ENCODE measurements at places on chromosomes 3 and 15.

GRCh38 chr15:41561777-41562145 is 2.7 kb downstream of the TYRO3 start:
- peak; percentile 50 for DNase-seq

DNA sequence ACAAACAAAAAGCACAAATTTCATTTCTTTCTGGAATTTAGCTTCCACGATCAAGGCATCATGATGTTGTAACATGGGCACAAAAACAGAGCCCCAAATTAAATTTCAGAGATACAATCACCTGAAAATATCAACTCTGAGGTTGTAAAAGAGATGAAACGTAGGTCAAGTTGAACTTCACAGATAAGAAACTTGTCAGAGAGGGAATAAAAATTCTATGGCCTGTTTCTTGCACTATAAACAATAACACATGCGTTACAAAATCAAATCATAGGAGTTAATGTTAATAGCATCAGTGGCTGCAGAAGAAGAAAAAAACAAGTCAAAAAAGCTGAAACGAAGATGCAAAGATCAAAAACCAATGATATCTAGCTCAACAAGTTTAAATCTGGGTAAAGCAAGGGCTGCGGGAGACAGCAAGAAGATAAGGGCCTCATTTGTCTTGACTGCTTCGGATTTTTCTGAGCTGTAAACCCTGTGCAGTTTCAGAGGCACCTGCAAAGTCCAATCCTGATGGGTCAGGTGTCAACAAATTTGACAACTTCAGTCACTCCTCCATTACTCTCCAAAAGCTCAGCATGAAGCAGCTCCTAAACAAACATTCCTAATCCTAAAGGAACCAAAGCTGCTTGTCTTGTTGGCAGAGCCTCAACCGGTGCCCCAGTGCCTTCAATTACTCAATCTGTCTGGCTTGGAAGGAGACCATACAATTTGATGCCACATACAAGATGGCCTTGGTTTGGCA is 219.8 kb downstream of the STT3B start:
- no peak for DNase-seq

GRCh38 chr3:181727341-181728032 is 15.8 kb downstream of the SOX2 start:
- no peak for DNase-seq

DNA sequence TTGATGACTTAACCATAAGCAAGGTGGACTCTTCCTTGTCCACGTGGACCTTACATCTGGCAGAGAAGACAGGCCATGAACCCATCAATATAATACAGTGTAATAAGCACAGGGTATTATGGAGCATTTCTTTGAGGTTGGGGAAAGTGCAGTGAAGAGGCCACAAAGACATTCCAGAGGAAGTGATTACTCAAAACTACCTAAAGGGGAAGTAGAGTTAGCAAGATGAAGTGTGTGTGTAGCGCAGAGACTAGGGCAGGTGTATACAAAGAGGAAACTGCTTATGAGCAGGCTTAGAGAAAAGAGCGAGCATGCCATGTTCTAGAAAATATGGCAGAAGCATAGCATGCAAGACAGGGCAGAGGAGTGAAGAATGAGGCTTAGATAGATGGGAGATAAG is 17.9 kb downstream of the CP start:
- no peak for DNase-seq

DNA sequence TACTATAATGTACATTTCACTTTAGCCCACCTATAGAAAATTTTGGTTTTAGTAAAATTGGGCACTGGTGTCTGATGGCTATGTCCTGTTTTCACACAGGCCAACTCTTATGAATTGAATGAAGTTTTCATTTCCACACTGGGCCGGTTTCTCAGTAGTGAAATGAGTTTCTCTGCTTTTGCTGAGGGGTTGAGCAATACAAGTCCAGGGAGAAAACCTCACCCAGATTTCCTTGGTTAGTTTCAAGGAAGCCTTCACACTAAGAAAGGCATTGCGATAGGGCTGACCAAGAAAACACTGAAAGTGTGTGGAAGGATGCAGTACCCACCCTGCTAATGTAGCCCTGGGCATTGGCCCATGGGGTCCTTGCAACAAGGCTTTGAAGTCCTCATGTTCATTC is 331.5 kb upstream of the CFAP20DC start:
- DNase-seq = no peak

GRCh38 chr15:39393575-39394335 is 187.1 kb upstream of the THBS1 start:
- no peak for DNase-seq

- DNase-seq = no peak
Observed at GRCh38 chr15:94026458-94027304, 204.7 kb upstream of the MCTP2 start.

DNA sequence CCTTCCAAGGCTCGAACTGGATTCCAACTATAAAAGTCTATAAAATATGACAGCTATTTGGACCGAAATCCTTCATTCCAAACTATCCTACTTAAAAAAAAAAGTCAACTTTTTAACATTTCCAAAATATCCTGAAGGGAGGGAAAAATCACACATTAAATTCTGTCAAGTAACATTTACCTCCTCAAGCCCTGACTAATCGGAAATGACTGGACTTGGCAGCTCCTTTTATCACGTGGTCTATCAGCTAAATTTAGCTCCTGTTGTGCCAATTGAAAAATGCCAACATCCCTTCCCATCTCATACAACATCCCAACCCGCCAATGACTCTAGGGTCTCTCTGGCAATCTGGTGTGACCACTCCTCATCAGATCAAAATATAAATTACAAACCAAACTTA is 297.9 kb downstream of the FHIT start:
- no peak for DNase-seq

GRCh38 chr15:49212897-49213296 is 42.9 kb downstream of the GALK2 start:
- DNase-seq = no peak

GRCh38 chr3:13194285-13195209 is 121.3 kb upstream of the IQSEC1 start:
- DNase-seq = no peak

- DNase-seq = peak; percentile 9
Observed at GRCh38 chr3:64908251-64908685, 220.5 kb upstream of the ADAMTS9 start.

- no peak for DNase-seq
Observed at GRCh38 chr15:64732156-64732860, 43.1 kb downstream of the RBPMS2 start.

DNA sequence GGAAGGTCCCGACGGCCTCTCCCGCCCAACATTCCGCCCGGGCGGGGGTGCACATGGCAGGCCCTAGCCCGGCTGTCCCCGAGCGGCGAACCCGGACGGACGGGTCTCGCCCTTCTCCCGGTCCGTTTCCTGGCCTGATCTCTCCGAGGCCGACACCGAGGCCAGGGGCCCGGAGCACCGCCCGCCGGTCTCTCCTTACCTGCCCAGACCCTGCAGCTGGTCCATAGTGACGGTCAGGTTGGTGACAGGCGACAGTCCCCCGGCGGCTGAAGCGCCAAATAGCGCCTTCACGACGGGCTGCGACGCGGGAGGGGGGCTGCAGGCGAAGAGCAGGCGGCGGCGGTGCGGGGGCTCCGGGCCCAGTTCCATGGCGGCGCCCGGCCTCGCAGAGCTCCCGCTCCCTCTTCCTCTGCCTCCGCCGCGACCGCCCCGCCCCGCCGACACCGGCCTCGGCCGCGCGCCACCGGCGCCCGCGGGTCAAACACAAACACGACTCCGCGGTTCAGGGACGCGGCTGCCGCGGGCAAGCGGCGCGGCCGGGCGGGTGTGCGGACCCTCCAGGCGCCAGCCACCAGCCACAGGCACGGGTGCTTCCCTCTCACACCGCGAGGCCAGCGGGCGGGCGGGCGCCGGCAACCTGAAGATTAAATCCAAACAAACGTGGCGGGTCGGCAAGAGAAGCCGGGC is 495 bp downstream of the CDC25A start:
- DNase-seq = peak; percentile 55

GRCh38 chr15:43792761-43793476 is 799 bp downstream of the SERF2 start:
- DNase-seq = peak; percentile 13

DNA sequence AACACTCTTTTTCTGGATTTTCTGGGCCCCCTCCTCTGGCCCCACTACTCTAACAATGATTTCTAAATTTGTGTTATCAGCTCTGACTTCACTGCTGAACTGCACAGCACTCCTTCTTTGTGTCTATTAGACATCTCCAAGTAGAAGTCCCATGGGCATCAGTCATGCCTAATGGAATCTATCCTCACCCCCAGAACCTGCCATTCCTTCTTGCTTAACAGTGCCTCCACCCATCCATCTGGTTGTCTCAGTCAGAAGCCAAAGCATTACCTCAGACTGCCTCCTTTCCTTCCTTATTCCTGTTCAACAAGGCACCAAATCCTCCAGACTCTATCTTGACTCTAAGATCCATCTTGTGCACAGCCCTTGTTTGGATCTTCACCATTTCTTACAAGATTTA is 36.2 kb downstream of the SSR3 start:
- DNase-seq = no peak

DNA sequence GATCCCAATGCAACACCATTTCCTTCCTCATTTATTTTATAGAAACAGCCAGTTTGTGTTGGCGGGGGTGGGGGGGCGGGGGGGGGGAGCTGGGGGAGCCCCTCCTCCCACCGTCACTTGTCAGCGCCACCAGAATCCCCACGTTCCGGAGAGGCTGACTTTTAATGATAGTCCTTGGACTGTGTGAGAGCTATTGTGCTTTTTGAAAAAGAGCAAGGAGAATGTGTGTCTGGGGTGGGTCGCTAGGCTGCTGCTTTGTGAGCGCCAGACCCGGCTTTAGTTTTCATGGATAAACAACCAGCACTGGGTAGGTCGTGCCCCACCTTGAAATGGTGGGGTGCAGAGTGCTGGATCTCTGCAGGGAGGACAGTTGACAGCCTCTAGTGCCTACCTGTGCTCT is 135.0 kb upstream of the ONECUT1 start:
- DNase-seq = no peak

- no peak for DNase-seq
Observed at GRCh38 chr3:129565902-129566301, 22.9 kb downstream of the H1-8 start.
